Stimulated activated memory B cell treated with anti-CD40 and anti-IgM and Interleukin-4, amounts not matched to agents 10 μg/mL and 1 μg/mL and 100 μg/mL, for 72 hours (primary cell): ENCODE measurements at places on chromosomes 2 and 18.

- H3K27me3 ChIP-seq: no peaks in the 10 kb centered on the region
- H3K4me1 ChIP-seq: peaks cover 8% of the 10 kb centered on the region
- H3K4me3 ChIP-seq: no peak overlapping the region
These were observed 70.1 kb downstream of the QPCT start for GRCh38 chr2:37414470-37414949.

- ATAC-seq: no peak
- H3K36me3 ChIP-seq: no peaks in the 10 kb centered on the region
- no peak overlapping the region for H3K4me3 ChIP-seq
- H3K27ac ChIP-seq: no peak overlapping the region
These were observed 54.6 kb upstream of the RASGRP3 start for GRCh38 chr2:33421820-33422219.

DNA sequence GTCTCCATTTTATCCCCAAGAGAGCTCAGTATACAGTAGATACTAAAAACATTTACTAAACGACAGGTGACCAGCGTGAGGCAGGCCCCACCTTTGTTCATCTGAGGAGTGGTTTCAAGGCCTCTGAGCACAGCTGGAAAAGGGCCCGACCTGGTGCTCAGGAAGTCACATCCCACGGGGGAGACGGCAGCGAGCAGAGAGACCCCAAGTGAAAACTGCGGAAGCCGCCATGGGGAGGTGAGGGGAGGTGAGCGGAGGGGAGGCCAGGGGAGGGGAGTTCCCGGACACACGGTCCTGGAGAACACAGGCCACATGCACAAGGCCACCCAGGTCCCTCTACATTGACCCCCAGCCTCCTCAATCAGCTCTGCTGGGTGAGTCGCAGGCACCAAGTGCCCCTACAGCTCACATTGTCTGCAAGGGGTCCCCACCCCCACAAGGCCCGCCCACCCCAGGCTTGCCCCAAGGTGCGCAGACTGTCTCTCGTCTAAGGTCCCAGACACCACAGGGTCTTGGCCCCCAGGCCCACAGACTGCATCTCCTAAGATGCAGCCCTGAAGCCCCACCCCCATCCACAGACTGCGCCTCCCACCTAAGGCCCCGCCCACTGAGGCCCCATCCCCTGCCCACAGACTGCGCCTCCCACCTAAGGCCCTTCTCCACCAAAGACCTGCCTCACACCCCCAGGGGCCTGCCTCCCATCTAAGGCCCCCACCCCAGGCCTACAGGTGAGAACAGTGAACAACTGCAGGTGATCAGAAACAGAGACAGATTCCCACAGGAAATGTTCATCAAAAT, 19.1 kb downstream of the PARD6G start:
- ATAC-seq: no peak
- H3K4me3 ChIP-seq: no peak overlapping the region

DNA sequence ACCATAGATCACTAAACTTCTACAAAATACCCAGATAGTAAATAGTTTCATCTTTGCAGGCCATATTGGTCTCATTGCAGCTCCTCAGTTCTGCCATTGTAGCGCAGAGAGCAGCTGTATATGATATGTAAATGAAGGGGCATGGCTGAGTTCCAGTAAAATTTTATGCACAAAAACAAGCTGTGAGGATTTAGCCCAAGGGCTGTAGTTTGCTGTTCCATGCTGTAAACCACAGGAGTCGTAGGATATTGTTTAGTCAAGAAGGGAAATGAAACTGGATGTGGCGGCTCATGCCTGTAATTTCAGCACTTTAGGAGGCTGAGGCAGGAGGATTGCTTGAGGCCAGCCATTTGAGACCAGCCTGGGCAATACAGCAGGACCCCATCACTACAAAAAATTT, 83.0 kb downstream of the MGAT5 start:
- peaks cover 53% of the 10 kb centered on the region for H3K4me1 ChIP-seq
- H3K36me3 ChIP-seq: peaks cover 52% of the 10 kb centered on the region
- H3K4me3 ChIP-seq: no peak overlapping the region
- no peak for ATAC-seq
- H3K27ac ChIP-seq: peak overlapping the region; percentile 48
- H3K27me3 ChIP-seq: no peaks in the 10 kb centered on the region

GRCh38 chr2:109336296-109336695, 207.3 kb downstream of the SH3RF3 start:
- H3K36me3 ChIP-seq: no peaks in the 10 kb centered on the region
- H3K4me3 ChIP-seq: no peak overlapping the region
- peaks cover 26% of the 10 kb centered on the region for H3K4me1 ChIP-seq
- peaks cover 51% of the 10 kb centered on the region for H3K27me3 ChIP-seq

GRCh38 chr18:23487738-23488570, 15.4 kb upstream of the RMC1 start:
- no peaks in the 10 kb centered on the region for H3K27me3 ChIP-seq
- H3K27ac ChIP-seq: peak overlapping the region; percentile 98
- H3K36me3 ChIP-seq: peaks cover 5% of the 10 kb centered on the region
- H3K4me3 ChIP-seq: peak overlapping the region; percentile 80
- peaks cover 31% of the 10 kb centered on the region for H3K4me1 ChIP-seq

DNA sequence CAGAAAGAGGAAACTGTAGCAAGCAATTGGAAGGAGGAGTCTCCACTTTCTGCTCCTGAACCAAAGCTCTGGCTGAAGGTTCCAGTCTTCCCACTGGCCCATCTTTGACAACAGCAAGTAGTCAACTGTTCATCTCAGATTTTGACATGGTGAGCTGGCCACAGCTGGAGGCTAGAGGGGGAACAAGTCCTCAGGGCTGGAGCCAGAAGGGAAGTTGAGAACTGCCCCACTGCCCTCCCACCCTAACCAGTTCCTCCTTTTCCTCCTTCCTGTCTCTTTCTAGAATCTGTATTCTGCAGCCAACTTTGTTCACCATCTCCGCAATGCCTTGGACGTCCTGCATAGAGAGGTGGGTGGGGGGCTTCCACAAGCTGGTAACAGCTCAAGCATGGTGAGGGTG, 105.8 kb downstream of the PLB1 start:
- no peak overlapping the region for H3K4me3 ChIP-seq
- no peaks in the 10 kb centered on the region for H3K27me3 ChIP-seq
- H3K4me1 ChIP-seq: no peaks in the 10 kb centered on the region
- no peak overlapping the region for H3K27ac ChIP-seq
- ATAC-seq: no peak

GRCh38 chr2:101725038-101725437, 27.5 kb downstream of the MAP4K4 start:
- H3K36me3 ChIP-seq: peaks cover 27% of the 10 kb centered on the region
- no peak overlapping the region for H3K4me3 ChIP-seq

- no peak overlapping the region for H3K27ac ChIP-seq
- no peak overlapping the region for H3K4me3 ChIP-seq
- no peaks in the 10 kb centered on the region for H3K4me1 ChIP-seq
These were observed 57.0 kb upstream of the LRRTM4 start for GRCh38 chr2:77579076-77579769.

DNA sequence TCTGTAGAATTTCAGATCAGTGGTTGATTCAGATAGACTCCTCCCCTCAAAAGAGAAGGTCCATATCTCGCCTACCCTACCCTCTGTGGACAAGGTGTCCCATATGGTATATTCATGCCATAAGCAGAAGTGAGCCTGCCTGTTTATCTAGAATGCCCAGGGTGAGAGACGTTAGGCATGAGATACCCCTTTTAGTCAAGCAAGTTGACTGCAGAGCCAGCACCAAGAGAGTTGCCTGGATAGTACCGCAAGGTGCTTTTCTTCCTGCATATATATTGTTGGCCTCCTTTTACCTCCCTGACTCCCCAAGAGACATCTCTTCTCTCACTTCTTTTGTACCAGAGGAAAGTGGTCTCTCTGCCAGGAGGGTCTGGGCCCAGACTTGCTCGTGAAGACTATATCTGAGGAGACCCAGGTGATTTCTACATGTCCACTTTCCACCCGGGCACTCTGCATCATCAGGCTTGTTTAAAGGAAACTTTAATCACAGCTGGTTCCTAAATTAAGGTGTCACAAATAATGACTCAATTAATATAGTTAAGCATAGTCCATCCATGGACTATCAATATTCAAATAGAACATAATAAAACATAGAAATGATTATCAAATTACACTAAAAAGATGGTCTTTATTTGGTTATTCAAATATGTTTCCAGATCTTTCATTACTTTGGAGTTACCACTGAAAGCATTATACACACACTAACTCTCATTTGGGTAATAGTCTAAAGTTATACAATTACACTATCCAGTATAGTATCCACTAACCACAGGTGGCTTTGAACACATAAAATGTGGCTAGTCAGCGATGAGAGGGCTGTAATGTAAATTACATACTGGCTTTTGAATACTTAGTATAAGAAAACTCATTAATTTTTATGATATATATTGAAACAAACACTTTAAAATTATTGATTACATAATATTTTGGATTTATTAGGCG, 4.1 kb downstream of the ITGA4 start:
- H3K27me3 ChIP-seq: no peaks in the 10 kb centered on the region
- H3K27ac ChIP-seq: peak overlapping the region; percentile 69
- peaks cover 18% of the 10 kb centered on the region for H3K36me3 ChIP-seq
- ATAC-seq: no peak
- peak overlapping the region; percentile 92 for H3K4me3 ChIP-seq
- peaks cover 78% of the 10 kb centered on the region for H3K4me1 ChIP-seq

- H3K4me3 ChIP-seq: no peak overlapping the region
- peaks cover 9% of the 10 kb centered on the region for H3K27me3 ChIP-seq
- ATAC-seq: no peak
- H3K36me3 ChIP-seq: no peaks in the 10 kb centered on the region
These were observed 12.1 kb upstream of the RHOB start for GRCh38 chr2:20434588-20435294.

DNA sequence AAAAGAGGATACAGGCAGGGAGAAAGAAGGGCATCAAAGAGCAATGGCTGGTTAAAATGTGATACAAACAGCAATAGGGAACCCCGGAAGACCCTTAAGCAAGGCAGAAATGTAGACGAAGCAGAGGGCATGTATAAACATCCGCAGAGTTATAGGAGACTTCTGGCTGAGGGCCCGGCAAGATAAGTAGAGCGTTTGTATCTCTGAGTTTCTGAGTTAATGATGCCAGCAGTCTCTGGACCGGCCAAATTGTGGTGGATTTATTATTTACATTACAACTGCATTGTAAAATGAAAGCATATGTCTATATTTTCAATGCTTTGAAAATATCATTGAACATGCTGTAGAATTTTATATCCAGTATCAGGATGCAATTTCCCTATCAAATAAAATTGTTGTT, 148.0 kb upstream of the KCTD1 start:
- no peak overlapping the region for H3K4me3 ChIP-seq
- no peak overlapping the region for H3K27ac ChIP-seq
- no peak for ATAC-seq

DNA sequence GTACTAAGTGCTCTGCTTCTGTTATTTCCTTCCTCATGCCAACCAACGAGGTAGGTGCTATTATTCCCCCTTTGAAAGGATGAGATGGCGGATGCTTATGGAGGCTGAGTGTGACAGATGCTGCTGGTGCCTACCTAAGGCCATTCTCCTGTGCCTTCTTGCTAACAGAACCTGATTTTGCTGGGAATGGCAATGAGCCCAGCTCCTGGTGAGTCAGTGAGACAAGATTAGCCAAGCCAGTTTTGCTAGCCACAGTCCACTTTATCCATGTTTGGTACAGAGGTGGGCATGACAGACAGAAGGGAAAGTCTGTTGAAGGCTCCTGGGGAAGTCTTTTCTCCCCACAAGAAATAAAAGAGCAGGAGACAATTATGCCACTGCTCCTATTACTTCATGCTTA, 43.7 kb upstream of the TMEM163 start:
- H3K4me3 ChIP-seq: no peak overlapping the region
- ATAC-seq: no peak
- H3K27me3 ChIP-seq: peaks cover 8% of the 10 kb centered on the region
- H3K27ac ChIP-seq: no peak overlapping the region
- peaks cover 22% of the 10 kb centered on the region for H3K4me1 ChIP-seq
